Stimulated activated CD8-positive, alpha-beta memory T cell treated with anti-CD3 and anti-CD28 coated beads, Interleukin-7, amount 100 ng/mL, for 1 hour (primary cell): ENCODE measurements at places on chromosomes 1 and 21.

DNA sequence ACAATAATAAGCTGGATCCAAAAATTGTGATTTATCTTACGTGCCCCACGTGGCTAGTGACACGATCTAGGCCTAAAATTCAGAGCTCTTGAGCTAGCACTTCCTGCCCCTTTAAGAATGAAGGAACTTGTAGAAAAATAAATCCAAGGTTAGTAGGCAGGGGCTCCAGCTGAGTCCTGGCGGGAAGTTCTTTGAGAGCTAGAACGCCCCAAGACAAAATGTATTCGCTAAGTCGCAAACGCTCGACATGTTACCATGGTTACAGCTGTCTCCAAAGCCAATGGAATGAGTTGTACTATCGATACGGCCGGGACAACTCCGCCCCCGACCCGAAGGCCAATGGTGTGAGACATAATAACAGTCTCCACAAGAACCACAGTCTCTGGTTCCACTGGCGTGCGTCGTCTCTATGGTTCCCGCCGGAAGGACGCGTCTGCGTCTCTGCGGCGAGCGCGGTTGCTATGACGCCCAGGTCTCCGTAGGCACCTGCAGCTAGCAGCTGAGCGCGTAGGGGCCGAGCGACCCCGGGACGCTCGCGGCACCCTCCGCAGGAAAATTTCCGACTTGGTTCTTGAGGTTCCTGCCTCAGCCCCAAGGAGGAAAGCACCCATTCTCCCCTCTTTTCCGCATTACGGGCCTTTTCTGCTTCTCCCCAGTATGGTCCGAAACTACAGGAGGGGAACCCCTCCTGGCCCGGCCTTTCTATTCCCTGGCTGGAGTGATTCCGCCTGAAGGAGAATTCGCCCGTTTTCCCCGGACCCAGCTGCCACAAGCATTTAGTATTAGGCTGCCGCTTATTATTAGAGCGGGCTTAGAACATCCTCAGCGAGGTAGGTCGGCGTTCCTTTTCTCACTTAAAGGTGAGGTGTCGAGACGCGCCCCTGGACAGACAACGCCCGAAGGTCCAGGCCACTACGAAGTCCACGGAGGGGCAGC is at the start of gene CCDC30:
TSS of gene CCDC30 (plus strand) at position 459 of the 936 bp plus-strand sequence. CDS start 17,266 bp downstream, outside the sequence.
- DNase-seq = peak; percentile 90

DNA sequence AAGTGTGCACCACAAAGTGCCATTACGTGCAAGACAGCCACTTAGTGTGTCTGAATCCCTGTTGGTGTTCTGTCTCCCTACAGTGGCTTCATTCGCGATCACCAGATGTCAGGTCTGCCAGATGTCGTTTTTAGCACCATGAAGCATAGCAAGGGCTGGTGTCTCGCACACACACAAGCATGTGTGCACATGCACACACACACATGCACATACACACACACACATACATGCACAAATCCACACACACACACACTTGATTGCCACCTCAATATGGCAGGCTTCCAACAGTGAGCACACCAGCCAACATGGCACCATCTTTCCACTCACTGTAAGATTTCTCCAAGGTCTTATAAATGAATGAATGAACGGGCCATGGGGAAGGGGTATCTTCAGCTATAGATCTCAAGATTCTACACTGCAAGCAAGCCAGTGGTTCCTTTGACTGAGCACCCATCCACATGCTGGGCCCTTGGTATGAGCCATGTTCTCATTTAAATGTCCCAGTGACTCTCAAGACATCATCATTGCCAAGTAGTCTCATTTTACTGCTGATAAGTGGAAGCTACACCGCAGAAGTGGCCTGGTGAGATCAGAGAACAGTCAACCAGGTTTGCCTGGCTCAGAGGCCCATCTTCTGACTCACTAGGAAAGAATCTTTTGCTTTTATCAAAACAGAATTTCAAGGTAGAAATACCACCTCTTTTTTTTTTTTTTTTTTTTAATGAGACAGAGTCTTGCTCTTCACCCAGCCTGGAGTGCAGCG is 84.9 kb downstream of the SIM2 start:
- DNase-seq = no peak

DNA sequence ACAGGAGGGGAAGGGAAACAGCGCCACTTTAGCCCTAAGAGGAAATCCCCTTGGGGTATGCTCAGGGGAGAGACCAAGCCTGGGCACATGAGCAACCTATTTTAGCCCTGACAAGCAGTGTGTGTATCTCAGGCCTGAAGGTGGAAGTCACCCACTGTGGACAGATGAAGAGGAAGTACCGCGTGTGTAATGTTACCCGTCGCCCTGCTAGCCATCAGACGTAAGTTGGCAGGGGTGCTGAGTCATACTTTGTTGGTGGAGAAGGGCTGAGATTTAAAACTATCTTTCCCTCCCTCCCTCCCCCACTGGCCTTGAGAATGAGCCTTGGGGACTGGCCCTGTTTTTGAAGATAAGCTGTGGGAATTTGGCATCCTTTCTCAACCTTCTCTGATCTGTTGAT is 11.2 kb downstream of the AGO1 start:
- DNase-seq = no peak

GRCh38 chr1:59323879-59324278 is 27.0 kb downstream of the FGGY start:
- no peak for DNase-seq

GRCh38 chr1:52825868-52826267 is 16.7 kb upstream of the ZYG11A start:
- DNase-seq = no peak

DNA sequence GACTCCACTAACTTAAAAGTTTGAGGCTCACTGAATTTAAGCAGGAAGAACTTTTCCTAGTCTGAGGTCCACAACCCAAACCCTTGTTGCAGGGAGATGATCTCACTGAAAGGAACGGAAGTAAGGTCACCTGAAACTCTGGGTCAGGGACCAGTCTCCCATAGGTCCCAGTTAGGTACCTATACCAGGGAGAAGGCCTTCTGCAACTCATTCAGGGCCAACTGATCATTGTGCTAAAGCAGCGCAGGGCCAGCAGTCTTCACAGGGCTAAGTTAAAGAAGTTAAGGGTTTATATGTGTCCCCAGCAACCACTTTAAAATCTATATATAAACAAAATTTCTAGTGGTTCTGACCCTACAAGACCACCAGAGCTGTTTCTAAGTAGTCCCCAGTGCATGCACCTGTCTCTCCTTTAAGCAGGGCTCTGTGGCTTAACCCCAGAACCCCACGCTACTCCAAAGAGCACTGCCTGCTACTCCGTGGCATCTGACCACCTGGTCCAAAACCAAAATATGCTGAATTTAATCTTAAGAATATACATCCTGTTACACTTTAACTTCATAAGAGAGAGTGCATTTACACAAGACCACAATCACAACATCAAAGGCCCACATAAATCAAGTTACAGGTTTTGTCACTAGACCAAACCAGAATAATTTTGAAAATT is 2.8 kb downstream of the SRSF10 start:
- DNase-seq = no peak

GRCh38 chr1:208239473-208240381 is 4.5 kb downstream of the PLXNA2 start:
- no peak for DNase-seq

- DNase-seq = no peak
Observed at GRCh38 chr1:211148366-211148765, 14.4 kb upstream of the KCNH1 start.

GRCh38 chr1:31667065-31667785 is 22.5 kb upstream of the PEF1 start:
- no peak for DNase-seq

DNA sequence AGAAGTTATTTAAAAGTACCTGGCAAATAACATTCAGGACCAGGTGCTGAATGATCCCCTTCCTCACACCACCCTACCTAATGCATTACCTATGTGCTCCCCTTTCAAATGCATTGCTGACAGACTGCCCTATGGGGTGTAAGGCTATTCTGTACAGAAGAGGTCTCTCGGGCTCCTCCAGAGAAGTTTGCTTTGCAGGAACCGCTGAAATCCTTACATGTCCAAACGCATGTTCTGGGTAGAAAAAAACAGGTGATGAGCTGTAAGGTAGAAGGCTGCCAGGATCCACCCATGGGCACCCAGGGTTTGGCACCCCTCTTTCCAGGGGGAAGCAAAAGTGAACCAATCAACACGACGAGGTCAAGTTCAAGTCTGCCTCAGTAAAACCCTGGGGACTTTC is 58.3 kb upstream of the TARBP1 start:
- DNase-seq = no peak

DNA sequence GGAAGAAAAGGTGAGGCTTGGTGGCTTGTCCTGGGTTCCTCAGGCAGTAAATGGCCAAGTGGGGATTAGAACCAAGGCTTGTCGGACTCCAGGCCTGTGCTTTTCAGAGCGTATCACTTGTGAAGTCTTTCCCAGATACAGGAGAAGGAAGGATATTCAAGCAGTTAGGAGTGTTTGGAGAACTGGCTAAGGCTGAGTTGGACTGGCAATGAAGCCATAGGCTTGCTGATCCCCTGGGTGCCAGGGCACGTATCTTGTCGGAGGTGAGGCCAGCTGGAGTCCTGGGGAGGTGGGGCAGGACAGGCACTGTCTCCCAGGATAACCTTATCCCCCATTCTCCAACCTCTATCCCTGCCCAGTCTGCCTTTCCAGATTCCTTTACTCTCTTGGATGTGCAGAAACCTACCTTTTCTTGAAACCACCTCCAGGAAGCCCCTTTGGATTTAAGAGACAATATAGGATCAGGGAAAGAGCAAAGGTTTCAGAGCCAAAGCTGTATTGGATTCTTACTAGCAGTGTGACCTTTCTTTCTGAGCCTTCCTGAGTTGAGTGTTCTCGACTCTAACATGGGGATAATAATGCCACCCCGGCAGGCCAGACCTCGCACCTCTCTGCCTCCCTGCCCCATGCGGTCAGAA is 18.2 kb downstream of the WNT4 start:
- DNase-seq = no peak

DNA sequence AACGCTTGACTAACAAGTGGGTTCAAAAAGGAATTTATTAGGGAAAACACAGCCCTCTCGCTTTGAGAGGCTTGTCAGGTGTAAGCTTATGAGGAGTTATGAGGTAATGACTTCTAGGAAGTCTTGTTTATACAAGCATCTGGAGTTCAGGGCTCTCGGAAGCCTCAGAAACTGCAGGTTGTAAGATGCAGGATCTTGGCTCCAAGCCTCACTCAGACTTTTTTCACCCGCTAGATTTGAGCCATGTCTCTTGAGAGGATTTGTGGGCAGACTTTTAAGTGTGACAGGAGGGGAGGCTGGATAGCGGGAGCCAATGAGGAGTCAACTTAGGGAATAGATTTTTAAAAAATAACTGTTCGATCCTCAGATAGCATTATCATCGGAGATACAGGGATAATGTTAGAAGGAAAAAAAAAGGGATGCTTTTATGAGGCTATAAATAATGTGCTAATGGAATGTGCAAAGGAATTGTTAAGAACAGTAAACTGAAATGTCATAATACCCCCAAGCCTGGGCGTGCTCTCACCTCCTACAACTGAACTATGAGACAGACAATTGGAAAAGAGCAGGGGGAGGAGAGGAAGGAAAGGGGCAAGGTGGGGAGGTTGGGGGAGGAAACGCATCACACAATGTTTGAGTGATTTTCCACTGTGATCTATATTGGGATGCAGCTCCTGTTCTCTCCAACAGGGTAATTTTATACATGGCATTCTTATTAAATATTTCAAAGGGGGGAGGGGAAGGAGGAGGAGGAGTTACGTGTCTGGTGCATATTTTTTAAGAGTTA is 107.4 kb upstream of the ESRRG start:
- DNase-seq = no peak

DNA sequence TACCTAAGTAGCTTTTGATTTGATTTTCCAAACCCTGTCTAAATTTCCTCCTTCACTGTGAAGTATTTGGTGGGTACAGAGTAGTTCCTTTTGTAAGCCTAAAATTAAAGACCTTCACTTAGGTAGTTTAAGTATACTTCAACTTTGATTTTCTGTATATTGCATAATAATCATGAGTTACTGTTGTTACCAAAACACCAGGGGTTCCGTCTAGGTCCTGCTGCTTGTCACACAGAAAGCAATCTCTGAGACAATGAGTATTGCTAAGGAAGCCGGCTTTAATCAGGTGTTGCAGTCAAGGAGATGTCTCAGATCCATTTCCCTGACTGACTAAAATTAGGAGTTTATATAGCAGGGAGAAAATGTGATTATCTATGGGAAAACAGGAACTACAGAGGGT is 15.3 kb downstream of the RPS6KC1 start:
- DNase-seq = no peak

DNA sequence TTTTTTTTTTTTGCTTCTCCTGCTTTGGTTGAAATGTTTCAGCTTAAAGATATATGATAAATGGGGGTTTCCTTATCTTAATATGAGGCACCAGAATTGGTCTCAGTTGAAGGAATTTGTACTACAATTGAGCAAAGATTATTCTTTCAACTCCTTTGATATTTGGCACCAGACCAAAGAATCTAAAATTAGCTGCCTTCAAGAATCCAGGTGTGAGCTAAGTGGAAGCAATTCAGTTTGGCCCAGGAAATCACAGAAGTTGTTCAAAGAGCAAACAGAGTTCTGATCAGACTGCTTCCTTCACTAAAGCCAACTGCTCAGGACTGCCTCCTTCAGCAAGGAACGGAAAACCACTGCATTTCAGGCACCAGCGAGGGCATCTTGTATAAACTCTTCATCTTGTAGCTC is 68.3 kb upstream of the BCAR3 start:
- no peak for DNase-seq

DNA sequence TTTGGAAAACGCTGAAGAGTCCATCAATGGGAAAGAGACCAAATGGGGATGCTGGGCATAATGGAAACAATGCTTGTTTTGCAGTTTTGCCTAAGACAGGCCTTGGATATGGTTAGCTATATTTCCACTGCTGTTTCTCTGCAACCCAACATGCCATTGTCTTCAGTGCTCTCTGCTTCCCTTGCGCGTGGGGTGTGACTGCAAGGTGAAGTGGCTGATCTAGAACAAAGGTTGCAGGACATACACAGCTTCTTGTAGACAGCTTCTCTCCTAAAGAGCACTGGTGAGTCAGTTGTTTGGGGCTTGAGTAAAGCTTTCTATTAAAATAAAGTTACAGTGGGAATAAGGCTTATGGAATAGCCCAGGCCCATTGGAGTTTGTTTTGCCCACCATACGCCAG is 33.0 kb downstream of the RUNX1 start:
- DNase-seq = no peak

DNA sequence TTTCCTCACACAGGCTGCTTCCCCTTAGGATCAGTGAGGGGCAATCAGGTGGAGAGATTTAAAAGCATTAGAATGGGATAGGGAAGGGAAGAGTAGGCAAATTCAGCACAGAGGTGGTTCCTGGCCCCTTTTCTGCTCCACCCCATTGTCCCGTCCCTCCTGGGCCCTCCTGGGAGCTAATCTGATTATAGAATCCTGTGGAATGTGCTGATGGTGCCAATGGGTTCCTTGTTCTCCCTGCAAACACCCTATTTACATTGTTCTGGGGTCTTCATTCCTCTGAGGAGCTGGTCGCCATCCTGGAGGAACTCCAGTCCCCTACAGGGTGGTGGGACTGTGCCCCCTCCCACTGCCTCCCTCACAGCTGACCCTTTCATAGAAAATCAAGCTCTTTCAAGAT is 34.4 kb upstream of the LRP8 start:
- no peak for DNase-seq
